Midbrain (tissue), 1 donor: ENCODE measurements at places on chromosomes 5 and 9.

DNA sequence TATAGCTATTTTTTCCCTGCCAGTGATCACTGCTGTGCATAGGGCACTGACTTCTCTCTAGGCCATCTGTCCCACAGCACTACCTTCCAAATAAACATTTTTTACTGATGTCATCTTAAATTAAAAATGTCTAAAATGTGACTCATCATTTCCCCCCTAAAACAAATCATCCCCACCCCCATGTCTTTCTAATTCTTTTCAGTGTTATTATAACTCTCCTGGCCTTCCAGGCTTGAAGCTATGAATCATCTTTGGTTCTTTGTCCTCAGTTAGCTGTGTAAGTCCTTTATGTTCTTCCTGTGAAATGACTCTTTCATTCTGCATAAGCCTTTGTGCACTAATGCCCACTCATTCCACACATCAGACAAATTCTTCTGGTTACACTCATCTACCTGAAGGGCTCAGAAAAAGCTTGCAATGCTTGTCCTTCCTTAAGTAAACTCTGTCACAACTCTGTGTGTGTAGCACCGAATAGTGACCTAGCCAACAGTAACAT lies 78.1 kb downstream of the CFAP95 start:
- no peak for DNase-seq

- DNase-seq, result no peak
Observed at GRCh38 chr9:118034701-118035100, 330.5 kb downstream of the TLR4 start.

GRCh38 chr9:4984171-4984620 lies 876 bp upstream of the JAK2 start:
- peak; percentile 72 for DNase-seq

DNA sequence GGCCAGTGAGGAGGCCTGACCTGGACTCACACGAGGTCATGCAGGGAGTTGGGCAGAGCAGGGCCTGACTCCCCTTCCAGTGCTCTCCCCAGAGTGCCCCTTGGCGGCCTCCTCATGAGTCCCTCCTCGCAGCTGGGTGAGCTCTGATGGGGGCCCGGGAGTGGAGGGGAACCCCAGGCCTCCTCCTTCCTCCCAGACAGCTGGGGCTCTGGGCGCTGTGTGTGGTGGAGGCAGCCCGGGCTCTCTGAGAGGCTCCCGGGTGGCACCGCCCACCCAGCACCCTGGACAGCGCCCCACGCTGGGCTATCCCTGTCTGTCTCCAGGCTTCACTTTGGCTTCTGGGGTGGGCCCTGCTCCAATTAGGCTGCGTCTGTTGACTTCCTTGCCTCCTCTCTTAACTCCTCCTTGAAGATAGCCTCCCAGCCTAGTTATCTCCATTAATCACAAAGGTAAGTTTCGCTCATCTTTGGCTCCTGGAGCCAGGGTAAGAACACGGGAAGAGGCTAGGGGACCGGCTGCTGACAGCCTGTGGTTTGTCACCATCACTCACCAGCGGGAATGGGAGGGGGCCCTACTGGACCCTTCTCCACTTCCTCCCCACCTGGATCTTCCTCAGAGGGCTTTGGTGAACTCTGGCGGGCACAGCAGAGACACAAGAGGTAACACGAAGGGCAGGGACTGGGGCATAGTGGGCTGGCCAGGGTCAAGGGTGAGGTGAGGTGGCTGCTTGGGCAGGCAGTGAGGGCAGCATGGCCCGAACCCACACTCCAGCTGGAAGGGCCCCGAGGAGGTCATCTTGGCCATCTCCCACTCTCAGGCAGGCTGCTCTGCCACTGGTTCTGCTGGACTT lies 13.1 kb downstream of the PSD2 start:
- no peak for DNase-seq

- no peak for DNase-seq
Observed at GRCh38 chr9:75197561-75197960, 109.2 kb downstream of the OSTF1 start.

DNA sequence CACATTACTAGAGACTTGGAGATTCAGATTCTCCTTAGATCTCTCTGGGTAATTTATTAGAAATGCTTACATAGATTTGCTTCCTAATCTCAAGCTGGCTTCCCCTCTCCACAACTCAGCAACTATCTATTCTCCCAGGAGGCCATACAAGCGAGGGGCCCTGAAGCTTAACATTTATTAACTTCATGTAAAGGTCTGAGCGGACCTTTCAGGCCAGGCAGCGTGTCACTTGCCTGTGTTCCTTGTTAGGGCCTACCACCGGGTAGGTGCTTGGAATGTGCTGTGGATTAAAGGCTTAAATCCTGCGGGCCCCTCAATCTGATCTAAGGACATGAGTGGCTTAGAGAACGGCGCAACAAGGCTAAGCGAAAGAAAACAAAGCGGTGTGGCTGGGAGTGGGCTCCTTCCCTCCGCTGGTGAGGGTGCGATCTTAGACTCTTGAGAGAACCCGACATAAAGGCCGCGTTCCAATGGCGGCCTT lies 712 bp upstream of the HSPA4 start:
- DNase-seq, result no peak

- peak; percentile 39 for DNase-seq
Observed at GRCh38 chr9:806285-807156, 35.0 kb upstream of the DMRT1 start.

DNA sequence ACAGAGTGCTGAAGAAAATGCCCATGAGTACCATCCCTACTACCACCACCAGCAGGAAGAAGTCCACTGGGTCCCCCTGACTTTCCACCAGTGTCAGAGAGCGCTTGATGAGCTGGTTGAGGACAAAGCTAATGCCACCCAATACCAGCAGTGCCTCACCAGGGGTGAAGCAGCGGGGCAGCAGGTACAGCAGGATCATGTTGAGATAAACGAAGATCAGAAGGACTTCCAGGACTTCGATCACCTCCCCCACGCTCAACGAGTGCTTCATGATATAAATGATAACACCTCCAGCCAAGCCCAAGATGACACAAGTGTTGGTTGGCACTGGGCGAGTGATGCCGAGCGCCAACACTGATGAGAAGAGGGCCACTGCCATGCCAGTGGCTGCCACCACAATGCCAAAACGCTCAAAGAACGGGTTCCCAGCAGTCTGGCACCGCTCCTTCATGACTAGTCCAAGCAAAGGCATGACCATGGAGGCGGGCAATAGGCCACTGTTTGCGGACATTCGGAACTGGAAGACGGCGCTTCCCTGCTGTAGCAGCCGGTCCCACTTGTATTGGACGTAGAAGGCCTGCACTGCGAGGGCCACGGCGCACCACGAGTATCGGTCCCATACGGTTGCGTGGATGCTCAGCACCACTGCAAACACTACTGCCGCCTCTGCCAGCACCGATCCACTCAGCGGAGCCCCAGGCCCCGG lies 679 bp downstream of the DOLK start:
- no peak for DNase-seq

GRCh38 chr9:100698945-100699344 lies 121.1 kb downstream of the CAVIN4 start:
- DNase-seq, result no peak

DNA sequence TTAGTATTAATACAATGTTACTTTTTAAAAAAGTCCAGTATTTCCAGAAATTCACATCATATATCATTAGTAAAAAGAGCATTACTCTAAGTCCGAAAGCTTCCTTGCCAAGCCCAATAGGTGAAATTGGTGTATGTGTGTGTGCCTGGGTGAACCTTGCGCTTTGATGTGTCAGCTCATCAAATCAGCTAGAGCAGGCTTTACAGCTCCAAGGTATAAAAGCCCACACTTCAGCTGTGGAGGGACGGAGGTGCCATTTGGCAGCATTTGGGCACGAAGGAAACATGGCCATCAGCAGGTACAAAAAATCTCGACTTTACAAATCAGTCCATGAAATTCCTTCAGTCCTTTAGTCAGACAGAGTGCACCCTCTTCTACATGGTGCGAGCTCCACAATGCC lies 76.5 kb upstream of the IL7R start:
- DNase-seq, result no peak

- no peak for DNase-seq
Observed at GRCh38 chr5:168118042-168118668, 173.3 kb upstream of the WWC1 start.

DNA sequence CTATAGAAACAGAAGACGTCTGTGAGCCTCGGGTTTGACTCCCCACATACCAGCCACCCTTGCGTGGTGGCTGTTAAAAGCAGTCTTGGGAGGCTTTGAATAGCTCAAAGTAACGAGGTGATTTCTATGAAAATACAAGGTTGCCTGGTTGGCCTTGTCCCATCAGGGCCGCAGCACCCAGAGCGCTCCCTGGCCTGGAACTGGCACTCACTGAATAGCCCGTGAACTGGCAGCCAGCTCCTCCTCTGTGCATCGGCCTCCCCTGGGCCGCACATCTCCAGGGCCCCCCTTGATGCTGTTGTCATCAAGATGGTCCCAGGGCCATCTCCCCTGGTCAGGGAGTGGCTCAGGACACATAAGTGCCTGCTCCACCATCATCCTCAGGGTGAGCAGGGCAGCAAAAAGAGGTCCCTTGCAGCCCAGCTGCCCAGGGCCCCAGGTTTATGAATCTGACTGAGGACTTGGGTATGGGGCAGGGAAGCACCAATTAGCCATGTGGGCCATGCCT lies 144.6 kb upstream of the PPP1R26 start:
- no peak for DNase-seq

GRCh38 chr9:3471883-3472282 lies 53.9 kb downstream of the RFX3 start:
- no peak for DNase-seq

DNA sequence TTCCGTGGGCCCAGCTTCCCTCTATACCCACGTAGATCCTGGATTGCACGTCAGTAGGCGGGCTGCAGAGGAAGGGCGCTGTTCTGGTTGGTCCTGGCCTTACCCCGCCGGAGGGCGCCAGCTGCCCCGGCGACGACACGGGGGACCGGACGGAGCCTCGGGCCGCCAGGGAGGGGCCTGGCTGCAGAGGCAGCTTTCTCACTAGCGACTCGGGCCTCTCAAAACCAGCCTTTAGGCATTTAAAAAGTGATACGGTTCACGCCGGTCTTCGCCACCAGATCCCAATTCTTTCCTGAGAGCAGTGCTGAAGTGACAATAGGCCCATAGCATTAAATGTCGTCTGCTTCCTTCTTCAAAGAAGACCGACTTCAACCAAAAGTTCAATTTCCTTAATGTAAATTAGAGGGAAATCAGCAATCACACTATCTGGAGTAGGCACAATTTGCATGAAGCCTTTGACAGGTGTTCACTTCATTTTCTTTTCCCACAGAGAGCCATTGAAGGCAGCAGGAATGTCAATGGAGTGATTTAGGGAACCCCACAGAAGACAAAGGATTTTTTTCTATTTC lies 17.6 kb upstream of the UBE2D2 start:
- peak; percentile 66 for DNase-seq

GRCh38 chr5:171505473-171506043 lies 86.1 kb downstream of the FGF18 start:
- DNase-seq, result no peak

- no peak for DNase-seq
Observed at GRCh38 chr5:8686707-8687106, 817.8 kb downstream of the MTRR start.

DNA sequence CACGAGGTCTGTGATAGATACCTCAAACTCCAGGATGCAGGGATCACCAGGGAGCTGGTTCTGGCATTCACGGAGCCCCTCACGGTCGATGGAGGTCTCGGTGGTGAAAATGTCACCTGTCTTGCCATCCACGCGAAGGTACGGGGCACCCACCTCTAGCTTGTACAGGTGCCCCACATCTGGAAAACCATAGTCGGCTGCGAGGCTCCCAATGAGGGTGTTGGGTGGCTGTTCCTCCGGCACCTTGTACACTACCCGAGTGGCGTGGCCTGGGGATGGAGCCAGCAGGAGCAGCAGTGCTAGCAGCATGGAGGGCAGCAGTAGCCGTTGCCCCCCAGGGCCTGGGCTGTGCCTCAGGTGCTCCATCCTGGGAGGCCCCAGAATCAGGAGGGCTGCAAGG lies 9.2 kb downstream of the PCDH1 start:
- DNase-seq, result no peak

DNA sequence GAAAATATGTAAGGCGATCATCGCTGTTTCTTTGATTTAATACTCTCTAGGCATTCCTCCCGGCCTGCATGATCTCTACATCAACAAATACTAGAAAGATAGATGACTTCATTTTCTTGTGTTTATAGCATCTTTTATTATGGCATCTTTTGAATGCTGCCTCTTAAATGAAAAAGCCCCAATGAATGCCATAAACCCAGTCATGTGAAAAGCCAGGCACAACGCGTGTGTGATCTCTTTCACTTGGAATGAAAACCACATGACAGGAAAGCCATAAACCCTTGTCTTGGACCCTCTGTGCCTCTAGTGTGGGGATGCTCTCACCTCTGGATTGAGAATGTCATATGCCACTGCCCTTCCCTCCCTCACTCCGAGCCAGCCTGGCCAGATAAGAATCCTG lies 476.2 kb downstream of the SEMA5A start:
- DNase-seq, result no peak

DNA sequence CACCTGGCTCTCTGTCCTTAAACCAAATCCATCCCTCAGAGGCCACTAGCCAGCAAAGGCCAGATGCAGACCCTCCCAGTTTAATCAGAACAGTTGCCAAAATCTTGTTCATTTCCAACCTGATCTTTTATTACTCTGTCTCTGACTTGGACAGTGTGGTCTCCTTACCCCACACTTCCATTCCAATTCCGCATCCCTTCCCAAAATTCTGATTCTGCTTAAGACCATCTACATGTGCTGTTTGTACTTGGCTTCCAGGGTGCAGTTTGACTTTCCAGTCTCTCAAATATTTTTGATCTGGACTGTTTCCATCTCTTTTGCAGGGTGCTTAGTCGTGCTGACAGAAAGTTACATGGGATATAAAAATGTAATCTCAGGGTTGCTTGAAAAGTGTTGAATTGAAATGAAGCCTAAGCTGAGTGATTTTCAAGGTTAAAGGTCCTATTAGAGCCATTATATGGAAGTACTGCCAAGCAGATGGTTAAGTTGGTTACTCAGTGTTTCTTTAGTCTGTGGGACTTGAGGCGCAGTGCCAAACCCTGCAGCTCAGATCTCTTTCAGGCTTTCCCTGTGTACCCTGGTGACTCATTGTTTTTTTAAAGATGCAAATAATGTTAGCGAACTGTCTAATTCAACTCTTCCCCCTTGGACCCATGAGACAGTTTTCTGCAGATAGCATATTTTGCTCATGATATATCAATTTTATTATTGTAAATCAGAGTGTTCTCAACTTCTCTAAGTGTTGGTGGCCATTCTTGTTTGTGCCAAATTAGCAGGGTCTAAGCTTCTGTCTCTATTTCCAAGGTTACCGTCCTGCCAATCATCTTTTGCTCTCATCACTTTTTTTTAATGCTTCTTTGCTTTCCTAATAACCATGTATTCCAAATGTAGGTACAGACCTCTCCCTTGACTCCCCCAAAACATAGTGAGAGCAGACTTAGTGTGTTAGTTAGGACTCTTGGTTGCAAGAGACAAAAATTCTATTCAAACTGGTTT lies 18.2 kb upstream of the DCP2 start:
- no peak for DNase-seq
